ENCODE measurements at places on chromosomes 3 and 15.

DNA sequence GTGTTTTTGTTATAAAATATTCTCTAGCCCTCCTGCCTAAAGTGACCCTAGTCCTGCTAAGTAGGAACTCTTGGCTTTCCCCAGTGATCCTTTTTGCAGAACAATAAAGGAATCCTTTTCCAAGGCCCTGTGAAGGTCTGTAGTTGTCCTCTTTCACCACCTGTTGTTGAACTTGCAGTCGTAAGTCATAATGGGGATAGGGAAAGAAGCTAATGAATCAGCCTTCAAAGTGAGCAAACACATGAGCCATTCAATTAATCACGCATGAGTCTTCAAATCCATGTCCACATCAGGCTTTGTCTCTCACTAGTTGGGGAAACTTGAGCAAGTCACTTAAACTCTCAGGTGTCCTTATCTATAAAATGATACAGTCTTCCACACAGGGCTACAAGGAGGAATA, 27.6 kb downstream of the ZNF860 start:
- no peak for DNase-seq

- DNase-seq = no peak
These were observed 19.7 kb downstream of the CFAP100 start for GRCh38 chr3:126414406-126414805.

GRCh38 chr15:80970658-80971057, 19.0 kb downstream of the MESD start:
- no peak for DNase-seq

DNA sequence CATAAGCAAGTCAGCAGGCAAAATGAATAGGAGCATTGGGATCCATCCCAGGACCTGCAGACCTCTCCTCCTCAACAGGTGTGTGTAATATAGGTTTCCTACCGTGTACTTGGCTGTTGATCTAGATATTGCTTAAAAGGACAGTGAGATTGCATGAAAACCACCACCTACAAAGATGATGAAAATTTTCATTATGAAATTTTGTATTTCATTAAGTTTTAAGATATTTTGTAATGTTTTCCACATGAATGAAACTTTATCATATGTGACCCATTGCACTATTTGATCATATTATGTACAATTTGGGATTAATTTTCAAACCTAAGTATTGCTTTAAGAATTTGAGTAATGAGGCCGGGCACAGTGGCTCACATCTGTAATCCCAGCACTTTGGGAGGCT, 94.3 kb upstream of the TRPM1 start:
- DNase-seq = no peak

GRCh38 chr15:80401456-80401855, 2.7 kb upstream of the ARNT2 start:
- no peak for DNase-seq

- peak; percentile 35 for DNase-seq
These were observed 1.5 kb downstream of the RHOA start for GRCh38 chr3:49410066-49410845.

- no peak for DNase-seq
These were observed 28.8 kb downstream of the DCP1A start for GRCh38 chr3:53318522-53318921.

DNA sequence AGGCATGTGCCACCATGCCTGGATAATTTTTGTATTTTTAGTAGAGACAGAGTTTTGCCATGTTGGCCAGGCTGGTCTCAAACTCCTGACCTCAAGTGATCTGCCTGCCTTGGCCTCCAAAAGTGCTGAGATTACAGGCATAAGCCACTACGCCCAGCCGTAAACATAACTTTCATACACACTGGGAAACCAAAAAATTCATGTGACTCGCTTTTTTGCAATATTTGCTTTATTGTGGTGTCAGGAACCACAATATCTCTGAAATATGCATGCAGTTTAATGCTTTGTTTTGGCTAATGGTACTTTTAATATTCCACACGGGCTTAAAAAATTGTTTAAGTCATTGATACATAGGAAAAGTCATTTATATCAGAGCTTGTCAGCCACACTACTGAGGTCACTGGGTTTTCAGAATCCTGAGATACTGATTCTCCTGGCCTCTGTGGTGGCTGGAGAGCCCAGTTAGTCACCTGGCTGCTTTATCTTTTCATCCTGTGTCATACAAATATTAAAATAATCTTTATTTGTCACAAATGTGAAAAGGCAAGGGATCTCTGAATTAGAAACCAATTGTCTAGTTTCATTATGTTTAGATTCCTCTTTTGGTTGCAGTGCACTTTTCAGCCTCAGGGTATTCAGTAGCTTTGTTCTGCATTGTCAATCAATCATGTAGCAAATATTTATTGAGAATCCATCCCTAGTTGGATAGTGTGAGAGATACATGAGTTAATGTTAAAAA, 10.0 kb downstream of the TMEM62 start:
- no peak for DNase-seq

- no peak for DNase-seq
These were observed 166.8 kb upstream of the COL8A1 start for GRCh38 chr3:99471353-99472323.

GRCh38 chr3:138673641-138674530, 65.3 kb downstream of the FAIM start:
- DNase-seq = no peak

- DNase-seq = no peak
These were observed 51.6 kb upstream of the C15orf39 start for GRCh38 chr15:75149867-75150709.

DNA sequence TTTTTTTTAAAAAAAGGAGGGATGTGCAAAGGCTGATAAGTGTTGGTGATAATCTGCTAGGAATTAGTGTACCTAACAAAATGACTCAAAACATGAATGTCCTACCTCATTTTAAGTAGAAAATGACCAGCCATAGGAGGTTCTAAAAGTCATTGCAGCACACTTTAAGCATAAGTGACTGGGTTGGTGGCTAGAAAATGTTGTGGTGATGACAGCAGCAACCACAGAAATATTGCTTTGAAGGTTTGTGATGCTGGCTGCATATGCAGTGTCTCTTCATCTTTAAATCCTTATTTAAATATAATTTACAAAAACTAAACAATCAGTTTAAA, 55.2 kb downstream of the CMSS1 start:
- no peak for DNase-seq

DNA sequence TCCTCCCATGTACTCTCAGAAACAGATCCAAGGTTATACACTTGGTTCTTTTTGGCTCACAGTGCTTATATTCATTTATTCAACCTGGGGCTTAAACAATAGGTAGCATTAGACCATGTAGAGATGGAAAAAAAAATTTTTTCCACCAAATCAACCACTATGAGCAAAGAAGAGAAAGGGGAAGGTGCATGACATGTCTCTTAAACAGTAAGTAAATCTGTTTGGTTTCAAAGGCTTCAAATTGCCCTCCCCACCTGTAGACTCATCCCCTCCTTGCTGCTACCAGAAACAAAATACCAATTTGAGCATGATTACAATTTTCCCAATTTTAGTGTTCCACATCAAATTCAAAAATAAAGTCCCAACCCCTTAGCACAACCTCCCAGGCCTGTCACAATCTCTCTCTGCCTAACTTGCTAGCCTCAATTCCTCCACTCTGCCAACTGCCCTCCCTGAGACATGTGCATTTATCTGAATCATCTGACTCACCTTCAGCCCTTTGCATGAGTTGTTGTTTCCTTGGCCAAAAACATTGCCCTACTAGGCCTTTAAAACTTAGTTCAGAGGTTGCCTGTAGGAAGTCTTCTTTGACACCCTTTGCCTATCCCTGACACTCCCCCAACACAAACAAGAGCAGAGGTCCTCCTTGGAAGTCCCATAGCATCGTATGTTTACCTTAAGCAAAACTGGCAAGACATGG, 30.3 kb upstream of the TSC22D2 start:
- DNase-seq = no peak

DNA sequence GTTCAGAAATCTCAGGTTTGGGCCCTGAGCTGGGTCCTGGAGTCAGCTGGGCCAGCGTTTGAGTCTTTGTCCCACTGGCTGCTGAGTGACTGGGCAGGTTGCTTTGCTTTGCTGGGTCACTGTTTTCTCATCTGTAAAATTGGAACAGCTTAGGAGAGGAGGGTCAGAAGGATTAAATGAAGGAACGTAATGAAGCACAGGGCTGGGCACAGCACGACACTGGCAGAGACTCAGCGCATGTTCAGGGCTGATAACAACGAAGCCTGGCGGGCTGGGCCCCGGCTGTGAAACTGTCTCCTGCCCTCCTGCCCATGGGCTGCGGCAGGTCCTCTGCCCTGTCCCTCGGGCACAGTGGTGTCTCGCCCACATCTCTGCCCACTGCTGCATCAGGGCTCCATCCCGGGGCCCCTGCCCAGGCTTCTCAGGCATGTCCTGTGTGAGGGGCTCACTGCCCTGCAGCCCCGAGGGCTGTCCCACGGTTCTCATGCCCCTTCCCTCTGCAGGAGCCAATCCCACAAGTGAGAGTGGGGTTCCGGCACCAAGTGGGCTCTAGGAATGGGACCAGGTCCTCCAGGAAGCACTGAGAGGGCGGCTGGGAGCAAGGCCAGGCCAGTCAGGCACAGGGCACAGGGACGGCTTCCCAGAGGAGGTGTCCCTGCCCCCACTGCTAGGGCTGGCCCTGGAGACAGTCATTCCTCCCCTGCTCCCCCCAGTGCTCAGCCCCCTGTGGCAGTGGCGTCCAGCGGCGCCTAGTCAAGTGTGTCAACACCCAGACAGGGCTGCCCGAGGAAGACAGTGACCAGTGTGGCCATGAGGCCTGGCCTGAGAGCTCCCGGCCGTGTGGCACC, 88.0 kb downstream of the TBC1D2B start:
- no peak for DNase-seq

DNA sequence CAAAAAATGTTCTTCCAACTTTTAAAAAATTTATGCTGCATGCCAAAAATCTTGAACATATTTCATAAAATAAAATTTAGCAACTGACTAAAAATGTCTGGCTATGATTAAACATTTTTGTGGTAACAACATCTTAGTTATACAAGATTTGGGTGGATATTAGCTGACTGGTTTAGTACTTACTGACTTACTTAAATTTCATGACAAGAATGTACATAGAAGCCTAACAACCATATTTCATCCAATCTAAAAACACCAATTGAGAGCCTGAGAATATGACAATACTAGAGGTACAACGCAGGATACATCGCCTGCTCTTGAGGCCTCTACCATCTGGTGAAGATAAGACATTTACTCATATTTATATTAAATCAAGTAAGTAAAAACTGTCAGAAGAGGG, 34.6 kb downstream of the GNB4 start:
- DNase-seq = no peak

DNA sequence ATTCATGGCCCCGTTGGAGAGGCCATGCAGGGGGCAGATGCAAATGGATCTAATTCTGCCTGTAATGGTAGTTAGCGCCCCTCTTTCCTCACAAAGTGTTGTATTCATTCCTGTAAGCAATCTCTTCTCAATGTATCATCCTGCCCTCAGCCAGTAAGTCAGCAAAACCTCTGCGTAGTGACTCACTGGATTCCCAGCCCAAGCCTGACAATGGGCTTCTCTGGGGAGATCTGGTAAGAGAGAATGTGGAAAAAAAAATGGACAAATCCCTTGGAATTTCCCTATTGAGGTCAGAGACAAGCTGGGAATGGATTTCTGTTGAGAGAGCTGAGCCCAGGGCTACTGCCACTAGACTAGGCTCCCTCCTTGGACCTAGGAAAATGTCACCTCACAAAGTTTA, 25.4 kb downstream of the ADPGK start:
- no peak for DNase-seq

DNA sequence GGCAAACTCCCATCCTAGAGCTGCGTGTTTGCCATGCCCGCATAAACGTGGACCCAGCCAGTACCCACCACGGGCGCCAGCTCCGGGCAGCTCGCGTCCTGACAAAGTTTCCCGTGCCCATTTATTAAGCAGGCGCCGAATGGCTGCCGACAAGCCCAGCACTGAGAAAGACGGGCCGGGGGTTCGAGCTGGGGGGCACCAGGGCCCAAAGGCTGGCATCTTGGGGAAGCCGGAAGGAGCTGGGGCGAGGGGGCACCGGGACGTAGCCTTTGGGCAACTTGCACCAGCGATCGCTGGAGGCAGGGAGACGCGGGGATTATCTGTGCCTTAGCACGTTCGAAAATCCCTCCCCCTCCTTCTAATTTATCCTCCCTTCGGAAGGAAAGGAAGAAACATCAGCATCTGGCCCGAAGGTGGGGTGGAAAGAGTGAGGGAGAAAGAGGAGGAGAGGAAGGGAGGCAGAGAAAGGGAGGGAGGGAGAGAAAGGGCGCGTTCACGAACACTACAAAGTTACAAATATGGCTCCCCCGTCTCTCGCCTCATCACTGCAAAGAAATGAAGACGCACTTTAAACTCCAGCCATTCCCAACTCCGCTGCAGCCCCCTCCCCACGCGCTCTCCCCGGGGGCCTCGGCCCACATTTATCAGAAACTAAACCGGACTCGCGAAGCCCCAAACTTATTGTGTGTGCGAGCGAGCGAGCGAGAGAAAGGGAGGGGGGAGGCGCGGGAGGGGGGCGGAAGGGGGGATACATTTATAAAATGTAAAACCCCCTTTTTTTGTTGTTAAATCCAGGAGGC, 1.0 kb downstream of the ANP32A start:
- no peak for DNase-seq

DNA sequence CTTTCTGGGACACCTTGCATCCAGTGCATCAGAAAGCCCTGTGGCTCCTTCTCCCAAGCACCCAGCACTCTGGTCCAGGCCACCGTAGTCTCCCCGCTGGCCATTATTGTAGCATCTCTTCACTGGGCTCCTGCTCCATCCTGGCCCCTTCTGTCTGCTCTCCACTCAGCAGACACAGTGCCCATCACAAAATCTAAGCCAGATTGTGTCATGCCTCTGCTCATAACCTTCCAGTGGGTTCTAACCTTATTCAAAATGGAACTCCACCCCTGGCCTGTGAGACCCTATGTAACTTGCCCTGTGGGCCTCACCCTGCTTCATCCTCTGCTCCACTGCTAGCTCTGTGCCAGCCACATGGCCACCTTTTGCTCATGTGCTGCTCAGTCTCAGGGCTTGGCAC, 31.7 kb upstream of the PRR23E start:
- DNase-seq = no peak

DNA sequence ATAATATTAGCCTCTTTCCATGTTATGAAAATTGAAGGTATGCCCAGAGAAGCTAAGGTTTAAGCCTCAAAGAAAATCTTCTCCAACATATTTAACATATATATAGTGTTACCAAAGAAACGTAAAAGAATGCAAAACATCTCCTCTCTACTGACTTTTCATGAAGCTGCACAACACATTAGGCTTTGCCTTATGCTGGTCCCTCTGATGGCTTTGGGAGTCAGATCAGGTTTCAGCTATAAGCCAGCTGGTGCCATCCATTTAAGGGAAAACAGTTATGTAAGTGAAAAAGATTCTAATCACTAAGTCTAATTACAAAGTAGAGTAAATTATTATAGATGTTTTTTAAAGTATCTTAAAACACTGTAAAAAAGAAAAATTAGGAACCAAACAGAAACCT, 410.5 kb downstream of the LSAMP start:
- no peak for DNase-seq

- DNase-seq = no peak
These were observed 29.8 kb downstream of the NRG4 start for GRCh38 chr15:75982468-75982867.

GRCh38 chr15:80533790-80534333, 129.7 kb downstream of the ARNT2 start:
- no peak for DNase-seq

Data from CD4-positive, alpha-beta T cell treated with Interleukin-4 for 4 hours (primary cell).